ENCODE measurements at places on chromosomes 11 and 22. TPM values are rescaled to one million over a fixed set of nuclear protein-coding genes. Genes with fewer than 3 reads are reported as not detected.

GRCh38 chr11:23455321-23455891 is 595.1 kb upstream of the CCDC179 start:
- no peak for DNase-seq

DNA sequence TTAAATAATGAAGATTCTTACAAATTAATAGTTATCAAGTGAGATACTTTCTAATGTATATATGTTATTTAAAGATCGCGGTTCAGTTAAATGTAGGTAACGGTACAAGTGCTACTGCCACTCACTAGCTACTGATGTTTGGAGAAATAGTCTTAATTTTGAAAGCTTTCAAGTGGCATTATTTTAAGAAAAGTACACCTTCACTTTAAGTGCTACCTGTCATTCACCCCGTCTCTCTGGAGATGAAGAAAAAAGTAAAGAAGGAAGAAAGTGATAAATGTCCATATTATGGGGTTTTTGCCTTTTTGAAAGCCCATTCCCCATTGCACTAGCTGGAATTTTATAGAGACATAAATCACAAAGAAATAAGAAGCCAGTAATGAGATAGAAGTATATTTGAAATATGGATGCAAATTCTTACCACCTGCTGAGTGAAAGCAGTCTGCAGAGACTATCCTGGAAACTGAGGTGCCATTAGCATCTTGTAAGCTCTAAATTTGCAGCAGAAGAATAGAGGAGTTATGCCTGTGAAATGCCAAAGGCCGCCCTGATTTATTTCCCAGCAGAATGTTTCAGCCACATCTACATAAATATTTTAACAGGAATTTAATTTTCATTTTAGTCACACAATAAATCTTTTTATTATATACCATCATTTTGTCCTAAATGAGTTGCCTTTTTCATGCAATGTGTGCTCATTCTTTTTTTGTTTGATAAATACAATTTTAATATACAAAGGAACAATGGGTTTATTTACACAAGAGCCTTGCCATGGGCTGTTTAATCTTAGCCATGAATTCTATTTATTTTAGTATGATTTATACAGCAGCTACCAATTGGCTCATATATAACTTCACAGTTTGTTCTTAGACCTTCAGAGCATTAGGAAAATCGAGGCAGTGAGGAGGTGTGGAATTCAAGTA is 489.9 kb upstream of the RAG2 start:
- no peak for DNase-seq

DNA sequence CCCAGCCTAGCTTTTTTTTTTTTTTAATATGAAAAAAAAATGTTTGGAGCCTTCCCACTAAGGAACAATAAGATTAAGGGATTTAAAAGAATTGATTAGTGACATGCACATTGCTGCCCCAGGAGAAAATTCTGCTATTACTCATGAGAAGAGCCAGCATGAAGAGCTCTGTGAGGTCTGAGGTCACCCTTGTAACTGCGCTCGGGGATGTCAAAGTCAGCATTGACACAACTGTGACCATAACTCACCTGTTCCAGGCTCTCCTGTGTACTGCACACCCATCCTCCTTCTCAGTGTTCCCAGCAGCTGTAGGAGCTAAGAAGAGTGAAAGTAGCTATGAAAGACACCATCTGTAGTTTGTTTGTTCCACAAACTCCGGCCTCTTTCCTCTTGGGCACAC is 109.8 kb upstream of the FGF3 start:
- no peak for DNase-seq

DNA sequence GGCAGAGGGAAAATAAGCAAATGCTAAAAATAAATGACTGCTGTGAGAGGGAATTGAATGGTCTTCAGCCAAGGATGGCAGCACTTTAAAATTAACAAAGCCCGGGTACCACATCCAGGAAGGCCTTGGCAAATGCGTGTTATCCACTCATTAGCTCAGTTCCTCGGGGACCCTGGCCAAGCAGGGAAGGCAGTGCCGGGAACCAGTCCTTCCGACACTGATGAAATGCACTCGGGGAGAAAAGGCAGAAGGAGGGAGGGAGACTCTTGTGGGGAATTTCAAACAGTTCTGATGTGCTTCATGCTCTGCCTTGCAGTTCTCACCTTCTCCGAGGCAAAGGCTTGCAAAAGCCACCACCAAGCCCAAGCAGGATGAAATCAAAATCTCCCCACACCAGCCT is 38.3 kb downstream of the CLPB start:
- no peak for DNase-seq

GRCh38 chr22:47310601-47311000 is 548.2 kb downstream of the TBC1D22A start:
- no peak for DNase-seq

DNA sequence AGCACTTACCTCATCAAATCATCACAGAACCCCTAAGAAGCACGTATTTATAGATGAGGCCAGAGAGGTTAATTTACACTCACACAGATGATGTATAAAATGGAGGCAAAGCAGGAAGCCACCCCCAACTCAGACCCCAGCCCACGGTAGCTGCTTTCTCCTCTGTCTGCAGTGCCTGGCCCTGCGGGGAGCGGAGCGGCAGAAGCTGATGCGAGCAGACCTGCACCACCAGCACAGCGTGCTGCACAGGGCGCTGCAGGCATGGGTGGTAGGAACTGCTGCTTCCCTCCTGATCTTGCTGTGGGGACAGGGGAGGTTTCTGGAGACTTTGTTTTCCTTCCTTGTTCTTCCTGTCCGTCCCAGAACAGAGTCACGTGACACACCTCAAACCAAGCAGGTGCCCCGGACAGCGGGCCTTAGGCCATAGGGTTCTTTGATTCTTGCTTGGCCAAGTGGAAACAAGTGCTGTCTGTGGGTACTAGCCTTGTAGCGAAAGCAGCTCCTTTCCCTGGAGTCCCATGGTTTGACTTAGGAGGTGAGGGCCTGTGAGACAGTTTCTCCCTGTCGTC is 57.8 kb downstream of the PISD start:
- DNase-seq = no peak

GRCh38 chr22:23497016-23497885 is 82.8 kb downstream of the IGLL1 start:
- no peak for DNase-seq

GRCh38 chr11:100948936-100949335 is 180.7 kb downstream of the PGR start:
- no peak for DNase-seq

- no peak for DNase-seq
Measured at GRCh38 chr22:48824712-48825651, 1002.7 kb downstream of the BRD1 start.

DNA sequence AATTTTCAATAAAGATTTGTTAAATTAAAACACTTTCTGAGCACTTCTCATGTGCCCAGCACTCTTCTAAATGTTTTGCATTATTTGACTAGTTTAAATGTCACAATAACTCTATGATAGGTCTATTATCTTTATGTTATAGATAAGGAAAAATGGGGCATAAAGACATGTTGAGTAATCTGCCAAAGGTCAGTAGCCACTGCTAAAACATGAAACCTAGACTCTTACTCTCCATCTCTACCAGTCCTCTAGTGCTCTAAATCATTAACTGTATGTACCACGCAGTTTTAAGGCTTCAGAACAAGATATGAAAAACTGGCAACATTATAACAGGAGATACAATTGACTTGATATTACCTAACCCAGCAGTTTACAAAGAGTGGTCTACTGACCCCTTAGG is 6.9 kb downstream of the RAB6A start:
- DNase-seq = no peak

DNA sequence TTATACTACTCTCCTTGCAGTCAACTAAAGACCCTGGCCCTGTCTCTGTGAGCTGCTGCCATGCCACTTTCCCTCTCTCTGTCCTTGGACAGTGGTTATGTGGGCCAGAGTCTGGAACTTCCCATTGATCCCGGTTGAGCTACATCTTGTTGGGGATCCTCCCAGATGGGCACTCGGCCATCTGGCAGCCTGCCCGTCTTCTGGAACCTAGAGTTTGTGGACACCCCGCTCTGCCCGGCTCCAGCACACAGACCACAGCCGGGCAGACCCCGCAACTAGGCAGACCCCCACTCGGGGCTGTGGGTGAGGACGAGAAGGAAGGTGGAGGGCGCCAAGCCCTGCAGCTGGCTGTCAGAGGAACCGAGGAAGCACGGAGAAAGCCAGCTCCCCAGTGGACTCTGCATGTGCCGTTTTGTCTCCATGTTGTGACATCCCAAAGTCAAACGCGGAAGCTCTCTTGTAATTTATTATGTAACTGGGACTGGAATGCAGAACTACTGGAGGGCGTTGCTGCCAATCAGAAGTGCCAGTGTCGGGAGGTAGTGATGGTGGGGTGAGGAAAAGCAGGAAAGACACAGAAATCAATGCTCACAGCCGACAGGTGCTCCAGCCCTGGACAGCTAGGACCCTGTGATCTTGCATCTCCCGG is 207.7 kb downstream of the CEP164 start:
- DNase-seq = no peak

DNA sequence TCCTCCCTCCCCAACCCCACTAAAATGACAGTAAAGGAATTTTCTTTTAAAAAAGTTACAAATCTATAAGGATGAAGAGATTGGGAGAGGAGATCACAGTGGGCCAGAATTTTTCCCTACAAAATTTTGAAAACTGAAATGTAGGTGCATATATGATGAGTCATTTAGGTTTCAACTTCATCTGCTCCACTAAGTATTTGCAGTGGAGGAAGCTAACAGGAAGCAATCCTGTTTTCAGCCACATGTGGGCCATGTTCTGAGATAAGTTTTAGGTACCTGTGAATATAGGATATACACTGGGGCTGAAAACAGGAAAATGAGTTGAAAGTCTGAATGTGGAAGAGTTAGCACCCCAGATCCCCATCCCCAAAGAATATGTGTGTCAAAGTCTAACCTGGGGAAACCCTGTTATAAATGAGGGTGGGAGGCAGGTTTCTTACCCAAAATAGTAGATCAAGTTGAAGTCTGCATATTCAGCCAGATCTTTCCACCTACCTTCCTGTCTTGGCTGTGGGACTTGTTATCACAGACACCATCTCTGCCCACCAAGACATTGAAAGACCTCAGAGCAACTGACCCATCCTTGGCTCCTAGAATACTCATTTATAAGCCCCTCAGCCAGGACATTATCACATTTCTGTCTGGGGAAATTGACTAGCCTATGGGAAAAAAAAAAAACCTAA is 87.3 kb downstream of the PACS1 start:
- DNase-seq = no peak

GRCh38 chr11:119389611-119390254 is 8.2 kb upstream of the USP2 start:
- no peak for DNase-seq

GRCh38 chr22:48902001-48902869 is 925.4 kb downstream of the BRD1 start:
- DNase-seq = no peak

DNA sequence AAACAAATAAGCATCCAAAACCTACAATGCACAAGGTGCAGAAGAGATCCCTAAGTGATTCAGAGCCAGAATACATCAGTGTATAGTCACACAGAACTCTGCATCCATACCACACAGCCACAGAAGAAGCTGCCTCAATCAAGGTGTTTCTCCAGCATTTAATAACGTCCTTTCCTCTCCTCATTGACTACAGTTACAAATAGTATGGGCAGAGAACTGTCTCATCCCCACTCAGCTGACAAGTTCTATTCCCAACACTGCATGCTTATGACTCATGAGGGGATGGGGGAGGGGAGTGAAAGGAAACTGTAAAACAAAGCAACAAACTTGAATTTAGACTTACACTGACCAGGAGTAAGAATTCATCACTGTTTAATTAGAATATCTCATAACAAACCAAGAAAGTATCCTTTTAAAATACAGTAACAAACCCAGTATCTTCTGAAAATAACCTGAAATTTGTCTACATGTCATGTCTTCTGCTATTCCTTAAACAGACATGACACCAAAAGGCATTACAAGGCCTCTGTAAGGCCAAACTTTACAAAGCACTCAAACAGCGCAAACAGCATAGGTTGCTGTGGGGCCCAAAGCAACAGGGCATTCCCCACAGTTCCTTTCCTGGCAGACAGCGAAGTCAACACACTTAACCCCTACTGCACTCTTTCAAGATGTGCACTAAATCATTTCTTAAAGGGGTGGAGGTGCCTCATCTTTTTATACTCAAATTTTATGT is 29.3 kb downstream of the CELF1 start:
- DNase-seq = peak; percentile 17

GRCh38 chr11:115808351-115808940 is 304.2 kb upstream of the CADM1 start:
- no peak for DNase-seq

DNA sequence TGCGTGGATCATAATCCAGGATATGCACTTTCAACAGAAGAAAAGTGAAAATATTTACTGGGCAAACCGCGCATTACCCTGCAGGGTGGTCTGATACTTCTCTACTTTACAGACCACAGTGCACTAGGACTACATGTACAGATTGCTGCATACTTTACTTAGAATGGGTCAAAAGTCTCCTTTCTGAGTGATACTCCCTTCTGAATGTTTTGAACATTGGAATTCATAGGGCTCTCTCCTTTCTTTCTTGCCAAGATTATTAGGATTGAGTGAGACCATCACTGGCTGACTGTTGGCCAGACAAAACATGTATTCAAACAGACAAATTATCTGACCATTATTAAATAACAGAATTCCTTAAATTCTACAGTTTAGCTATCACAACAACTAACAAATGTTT is 6.6 kb upstream of the FIBIN start:
- DNase-seq = no peak

- DNase-seq = peak; percentile 10
Measured at GRCh38 chr11:45079567-45079942, 66.9 kb upstream of the PRDM11 start.

DNA sequence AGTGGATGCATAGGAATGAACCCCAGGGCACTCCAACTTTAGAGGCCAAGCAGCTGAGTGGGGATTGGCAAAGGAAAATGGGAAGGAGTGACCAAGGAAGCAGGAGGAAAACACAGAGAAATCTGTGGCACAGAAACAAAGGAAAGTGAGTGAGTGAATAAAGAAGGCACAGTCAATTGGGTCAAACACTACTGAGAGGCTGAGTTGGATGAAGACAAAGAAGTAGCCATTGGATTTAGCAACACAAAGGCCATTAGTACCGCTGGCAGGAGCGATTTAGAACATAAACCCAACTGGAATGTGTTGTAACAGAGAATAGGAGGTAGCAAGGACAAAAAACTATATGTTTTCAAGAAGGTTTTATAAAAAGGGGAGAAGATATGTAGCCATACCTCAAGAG is 6.6 kb upstream of the NXPE1 start:
- DNase-seq = no peak

GRCh38 chr11:121199516-121199915 is 93.1 kb upstream of the SC5D start:
- DNase-seq = no peak

CLCF1 gene
- polyA plus RNA-seq = 4.6 TPM

PHETA2 gene
- 0.67 TPM for polyA plus RNA-seq

PRR33 gene
- 0.17 TPM for polyA plus RNA-seq

RHOD gene
- 1.1 TPM for polyA plus RNA-seq

ACR gene
- polyA plus RNA-seq = not detected

C11orf86 gene
- not detected for polyA plus RNA-seq

SLC17A6 gene
- polyA plus RNA-seq = not detected

SPECC1L gene
- 14.9 TPM for polyA plus RNA-seq
